ACHN (cell line): ENCODE measurements at places on chromosomes 4 and X.

- DNase-seq: no peak
Observed at GRCh38 chr4:187207931-187208330, 484.3 kb upstream of the FAT1 start.

GRCh38 chr4:8090744-8091301, 67.8 kb downstream of the ABLIM2 start:
- DNase-seq: no peak

DNA sequence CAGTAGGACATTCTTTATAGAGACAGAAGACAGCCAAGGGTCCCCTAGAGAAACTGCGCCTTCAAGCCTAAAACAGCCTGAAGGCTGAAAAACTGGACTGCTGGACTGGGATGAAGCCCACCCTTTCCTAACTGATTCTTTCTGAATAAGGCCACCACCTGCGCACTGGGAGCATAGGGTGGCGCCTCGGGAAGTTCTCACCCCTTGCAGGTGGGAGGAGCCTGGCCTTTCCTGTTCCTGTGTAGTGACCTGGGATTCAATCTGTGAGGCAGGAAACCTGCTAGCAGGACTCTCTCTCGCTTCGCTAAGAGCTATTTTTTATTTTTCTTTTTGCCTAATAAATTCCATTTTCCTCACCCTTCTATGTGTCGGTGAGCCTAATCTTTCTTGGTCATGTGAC, 61.8 kb upstream of the KLHL13 start:
- no peak for DNase-seq

DNA sequence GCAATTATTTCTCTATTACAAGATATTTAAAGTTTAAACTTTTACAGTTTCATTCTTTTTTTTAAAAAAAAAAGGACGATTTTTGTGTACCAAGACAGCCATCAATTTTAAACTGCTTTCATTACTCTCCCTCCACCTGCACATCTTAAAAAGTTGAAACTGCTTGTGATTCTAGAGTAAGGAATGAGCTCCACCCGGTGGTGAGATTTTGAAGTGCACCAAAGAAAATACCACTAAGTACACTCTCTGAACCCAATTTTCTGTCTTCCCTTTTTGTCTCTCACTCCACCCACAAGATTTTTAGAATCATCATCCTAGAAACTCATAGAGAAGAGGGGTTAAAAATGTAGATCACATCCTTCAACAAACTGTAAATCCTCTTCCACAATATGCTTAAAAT, 91.3 kb upstream of the WDR44 start:
- peak; percentile 34 for DNase-seq

- DNase-seq: no peak
Observed at GRCh38 chr4:1170156-1170975, 2.0 kb downstream of the SPON2 start.

DNA sequence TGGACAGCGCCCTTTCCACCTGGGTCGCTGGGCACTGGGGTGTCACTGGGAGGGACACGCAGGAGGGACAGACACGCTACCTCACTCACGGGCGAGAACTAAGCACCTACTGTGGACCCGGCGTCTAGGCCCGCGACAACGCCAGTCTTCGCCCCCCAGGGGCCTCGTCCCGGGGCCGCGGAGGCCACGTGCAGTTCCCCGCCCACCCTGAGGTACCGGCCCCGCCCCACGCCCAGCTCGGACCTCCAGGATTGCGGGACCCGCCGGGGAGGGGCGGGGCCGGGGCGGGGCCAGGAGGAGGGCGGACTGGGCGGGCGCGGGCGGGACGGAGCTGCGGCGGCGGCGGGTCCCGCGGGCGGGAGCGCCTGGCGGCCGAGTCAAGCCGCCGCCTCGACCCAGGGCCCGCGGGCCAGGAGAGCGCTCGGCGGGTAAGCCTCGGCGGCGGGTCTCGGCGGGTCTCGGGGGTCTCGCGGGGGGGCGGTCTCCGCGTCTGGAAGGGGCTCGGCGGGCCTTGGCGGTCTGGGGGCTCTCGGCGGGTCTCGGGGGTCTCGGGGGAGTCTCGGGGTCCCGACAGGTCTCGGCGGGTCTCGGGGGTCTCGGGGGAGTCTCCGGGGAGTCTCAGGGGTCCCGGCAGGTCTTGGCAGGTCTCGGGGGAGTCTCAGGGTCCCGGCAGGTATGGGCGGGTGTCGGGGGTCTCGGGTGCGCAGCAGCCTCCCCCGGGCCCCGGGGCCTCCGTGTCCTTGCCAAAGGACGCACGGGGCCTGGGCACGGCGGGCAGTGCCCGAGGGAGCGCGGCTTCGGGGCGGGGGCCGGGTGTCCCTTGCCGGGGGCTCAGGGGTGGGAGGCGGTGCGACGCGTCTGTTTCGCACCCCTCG, at the start of gene SH3BP2:
Gene SH3BP2, plus strand, starts transcription at position 375 of the 875 bp plus-strand sequence. CDS start 27,533 bp downstream, outside the sequence.
- DNase-seq: peak; percentile 66

DNA sequence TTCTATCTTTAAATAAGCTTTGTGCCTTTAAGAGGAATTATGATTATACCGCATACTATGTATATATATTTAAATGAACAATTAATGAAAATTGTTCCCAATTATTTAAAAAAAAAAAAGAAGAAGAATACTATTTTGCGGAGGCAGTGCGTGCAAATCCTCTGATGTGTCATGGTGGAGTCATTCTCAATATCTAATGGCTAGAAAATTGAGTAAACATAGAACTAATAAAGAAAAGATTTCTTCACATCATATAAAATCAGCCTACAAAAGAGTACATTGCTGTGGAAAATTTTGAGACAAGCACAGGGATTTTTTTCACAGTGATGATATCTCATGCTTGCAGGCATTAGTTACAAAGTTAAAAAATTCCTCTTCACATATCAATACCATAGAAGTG, 2.6 kb upstream of the EREG start:
- no peak for DNase-seq

DNA sequence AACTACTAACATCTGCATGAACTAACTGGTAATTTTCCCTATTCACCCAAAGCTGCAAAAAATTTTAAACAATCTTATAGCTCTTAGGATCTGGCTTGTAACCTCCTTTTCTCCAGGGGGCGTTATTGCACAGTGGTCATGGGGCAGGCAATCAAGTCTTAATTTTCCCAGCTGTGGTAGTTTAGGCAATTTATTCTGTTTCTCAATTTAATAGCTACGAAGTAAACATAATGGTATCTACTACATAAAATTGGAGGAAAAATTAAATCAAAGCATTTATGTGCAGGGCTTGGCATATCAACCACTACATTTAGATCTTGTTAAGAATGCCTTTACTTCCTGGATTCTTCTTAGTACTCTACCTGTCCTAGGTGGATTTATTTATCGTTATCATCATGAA, 137.4 kb upstream of the GUCY1A1 start:
- DNase-seq: peak; percentile 29

GRCh38 chrX:40866893-40867292, 131.6 kb upstream of the MED14 start:
- no peak for DNase-seq

- no peak for DNase-seq
Observed at GRCh38 chr4:74181219-74181618, 23.3 kb downstream of the MTHFD2L start.

- no peak for DNase-seq
Observed at GRCh38 chr4:41359836-41360213, 103.1 kb downstream of the UCHL1 start.

GRCh38 chr4:147913137-147913536, 181.2 kb downstream of the ARHGAP10 start:
- no peak for DNase-seq

DNA sequence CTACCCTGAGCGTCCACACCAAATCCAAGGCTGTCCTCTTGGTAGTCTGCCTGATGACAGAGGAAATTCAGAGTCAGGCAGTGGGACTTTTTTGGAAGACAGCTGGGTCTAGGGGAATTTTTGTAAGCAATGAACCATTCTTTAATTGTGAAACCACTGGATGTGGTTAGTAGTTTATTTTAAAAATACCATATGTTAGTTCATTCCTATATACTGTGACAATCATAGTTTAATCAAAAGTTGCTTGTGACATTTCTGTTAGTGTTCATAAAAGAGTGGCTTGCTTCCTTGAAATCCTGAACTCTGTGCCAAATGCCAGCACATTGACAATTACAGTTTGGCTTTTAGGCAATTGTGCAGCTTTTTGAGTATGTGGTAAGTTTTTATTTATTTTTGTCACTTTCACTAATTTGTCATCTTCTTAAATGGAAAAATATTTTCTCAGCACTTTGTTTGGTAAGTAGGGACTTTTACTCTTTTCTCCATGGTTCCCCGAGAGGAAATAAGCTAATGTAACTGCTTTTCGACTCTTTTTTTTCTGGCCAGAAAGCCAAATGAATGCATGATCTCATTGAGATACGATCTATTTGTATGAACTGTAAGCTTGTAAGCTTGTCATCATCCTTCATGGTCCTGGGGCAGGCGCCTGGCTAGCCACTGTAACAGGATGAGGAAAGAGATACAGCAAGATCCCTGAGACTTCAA, 72.6 kb upstream of the SLC4A4 start:
- DNase-seq: no peak

DNA sequence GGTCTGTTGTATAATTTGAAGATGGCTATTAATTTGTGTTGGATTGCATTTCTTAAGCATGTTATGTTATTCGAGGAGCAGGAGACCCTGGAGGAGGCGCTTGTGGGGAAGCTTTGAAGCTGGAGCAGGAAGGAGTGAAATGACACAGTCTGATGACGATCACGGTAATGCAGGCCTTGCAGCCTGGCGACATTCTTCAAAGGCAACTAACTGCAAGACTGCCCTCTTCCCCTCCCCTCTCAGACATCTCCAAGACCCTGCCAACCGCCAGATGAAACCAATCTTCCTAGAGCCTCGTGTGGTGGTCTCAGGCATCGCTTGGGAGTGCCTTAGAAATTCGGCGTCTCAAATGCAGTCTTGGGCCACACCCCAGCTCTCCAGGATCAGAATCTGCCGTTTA, 16.1 kb downstream of the CLCN4 start:
- no peak for DNase-seq

GRCh38 chrX:87518504-87518903, 902 bp downstream of the KLHL4 start:
- DNase-seq: no peak

GRCh38 chrX:53599781-53600396, 86.6 kb downstream of the HUWE1 start:
- DNase-seq: no peak

DNA sequence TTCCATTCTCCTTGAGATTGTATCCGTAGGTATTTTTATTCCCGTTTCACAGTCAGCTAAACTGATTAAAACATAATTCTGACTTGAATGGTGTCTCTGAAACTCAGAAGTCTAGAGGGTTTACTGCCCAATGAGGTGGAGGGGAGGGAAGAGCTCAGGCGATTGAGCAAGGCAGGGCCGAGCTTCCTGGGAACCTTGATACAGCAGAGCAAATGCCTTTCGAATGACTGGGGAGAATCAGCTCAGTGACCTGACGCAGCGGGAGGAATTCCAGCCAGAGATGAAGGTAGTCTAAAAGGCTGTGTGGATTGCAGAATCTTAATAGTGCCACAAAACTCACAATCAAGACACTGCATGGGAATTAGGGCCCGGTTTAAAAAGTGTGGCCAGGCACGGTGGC, 233.6 kb downstream of the EVC2 start:
- DNase-seq: peak; percentile 42

GRCh38 chrX:42248226-42248625, 324.9 kb upstream of the CASK start:
- DNase-seq: no peak

DNA sequence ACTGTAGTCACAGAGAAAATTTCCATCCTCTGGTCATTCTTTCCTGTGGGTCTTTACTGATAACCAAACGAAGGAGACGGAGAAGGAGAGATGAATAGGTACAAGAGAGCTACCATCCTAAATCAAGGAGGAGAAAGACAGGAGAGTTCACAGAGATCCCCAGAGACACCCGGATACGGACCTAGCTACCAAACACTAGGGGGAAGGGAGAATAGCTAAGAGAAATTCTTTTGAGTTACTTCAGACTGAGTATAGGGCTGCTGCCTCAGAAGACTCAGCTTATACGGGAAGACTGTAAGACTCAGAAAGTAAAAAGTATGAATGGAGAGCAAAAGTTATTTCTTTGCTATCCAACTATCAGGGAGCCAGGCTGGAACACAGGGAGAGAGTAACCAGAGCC, 572.1 kb downstream of the C4orf33 start:
- no peak for DNase-seq

GRCh38 chr4:56235725-56236124, 151.6 kb downstream of the AASDH start:
- DNase-seq: no peak

GRCh38 chrX:119343856-119344255, 55.3 kb upstream of the SLC25A43 start:
- DNase-seq: no peak

GRCh38 chrX:39869846-39870601, 227.7 kb downstream of the BCOR start:
- DNase-seq: peak; percentile 22

DNA sequence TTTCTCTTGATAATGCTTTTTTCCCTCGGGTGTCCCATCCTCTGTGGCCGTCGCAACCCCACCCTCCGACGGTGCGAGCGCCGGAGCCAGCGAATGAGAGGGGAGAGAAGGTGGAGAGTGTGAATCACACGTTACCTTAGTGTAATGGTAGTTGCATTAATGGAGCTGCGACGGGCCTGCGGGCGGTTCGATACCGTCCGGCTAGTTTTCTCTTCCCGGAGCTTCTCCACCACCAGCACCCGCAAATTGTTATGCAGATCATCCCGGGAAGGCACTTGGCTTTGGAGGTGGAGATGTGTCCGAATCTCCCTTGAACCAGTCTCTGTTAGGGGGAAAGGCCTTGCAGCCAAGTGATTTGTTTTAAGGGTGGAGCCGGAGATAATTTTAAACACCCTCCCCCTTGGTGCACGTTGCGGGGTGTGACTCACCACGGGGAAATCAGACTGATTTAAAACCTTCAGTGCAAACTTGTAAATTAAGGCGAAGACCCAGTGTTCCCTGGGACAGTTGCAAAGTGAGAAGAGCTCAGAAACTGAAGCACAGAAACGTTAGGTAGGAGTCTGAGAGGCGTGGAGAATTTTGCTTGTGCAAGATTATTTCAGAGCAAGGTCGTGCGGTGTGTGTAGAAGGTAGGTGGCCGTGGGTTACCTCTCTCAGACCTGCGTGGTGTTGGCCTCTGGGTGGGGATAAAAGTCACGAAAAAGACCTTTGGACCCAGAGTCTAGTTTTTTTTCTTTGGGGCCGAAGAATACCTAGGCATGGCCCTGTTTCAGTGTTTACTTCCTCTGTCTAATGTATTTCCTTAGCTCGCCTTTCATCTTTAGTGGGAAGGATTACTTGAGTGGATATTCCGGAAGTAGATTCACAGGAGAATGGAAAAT, 1.3 kb downstream of the AFF1 start:
- DNase-seq: peak; percentile 85

GRCh38 chrX:51955200-51955599, 61.8 kb downstream of the MAGED1 start:
- no peak for DNase-seq

DNA sequence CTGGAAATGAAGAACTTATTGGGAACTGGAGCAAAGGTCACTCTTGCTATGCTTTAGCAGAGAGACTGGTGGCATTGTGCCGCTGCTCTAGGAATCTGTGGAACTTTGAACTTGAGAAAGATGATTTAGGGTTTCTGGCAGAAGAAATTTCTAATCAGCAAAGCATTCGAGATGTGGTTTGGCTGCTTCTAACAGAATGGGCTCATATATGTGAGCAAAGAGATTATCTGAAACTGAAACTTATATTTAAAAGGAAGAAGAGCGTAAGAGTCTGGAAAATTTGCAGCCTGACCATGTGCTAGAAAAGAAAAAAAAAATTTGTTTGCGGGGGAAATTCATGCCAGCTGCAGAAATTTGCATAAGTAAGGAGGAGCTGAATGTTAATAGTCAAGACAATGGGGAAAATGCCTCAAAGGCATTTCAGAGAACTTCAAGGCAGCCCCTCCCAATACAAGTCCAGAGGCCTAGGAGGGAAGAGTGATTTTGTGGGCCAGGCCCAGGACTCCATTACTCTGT, 35.9 kb upstream of the PAPSS1 start:
- no peak for DNase-seq
